Chondrocyte (in vitro differentiated cells): ENCODE measurements at places on chromosomes 13 and 19.

GRCh38 chr19:50358483-50359327 lies 6.7 kb downstream of the NAPSA start:
- DNase-seq: peak; percentile 87

GRCh38 chr13:25059958-25060357 lies 36.0 kb upstream of the PABPC3 start:
- no peak for DNase-seq

GRCh38 chr13:99376132-99376531 lies 68.9 kb upstream of the GPR183 start:
- no peak for DNase-seq

- DNase-seq: no peak
Observed at GRCh38 chr19:46176116-46176860, 28.2 kb downstream of the IGFL2 start.

DNA sequence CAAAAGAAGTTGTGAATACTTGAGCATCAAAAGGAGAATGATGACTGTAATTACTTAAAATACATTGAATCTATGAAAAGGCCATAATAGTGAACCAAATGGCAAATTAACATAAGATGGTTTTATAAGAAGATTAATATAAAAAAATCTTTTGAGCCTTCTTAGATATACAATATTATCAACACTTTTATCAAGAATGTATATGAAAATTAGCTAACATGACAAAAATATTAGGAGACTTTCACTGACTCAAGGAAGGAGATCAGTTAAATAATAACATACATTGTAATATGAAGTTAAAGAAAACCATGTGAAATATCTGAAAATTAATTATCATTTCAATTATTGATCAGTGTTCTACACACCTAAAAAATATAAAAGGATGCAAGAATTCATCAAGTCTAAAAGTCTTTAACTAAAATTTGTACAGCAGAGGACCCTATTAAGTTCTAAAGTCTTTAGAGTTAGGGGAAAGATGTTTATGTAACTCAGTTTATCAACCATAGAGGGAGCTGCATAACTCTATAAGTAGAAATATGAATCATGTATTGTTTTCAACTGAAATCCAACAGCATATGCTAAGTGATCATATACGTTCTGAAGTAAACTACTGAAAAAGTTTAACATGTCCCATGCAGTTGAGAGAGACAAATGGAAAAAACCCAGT lies 756.1 kb upstream of the MIR17HG start:
- no peak for DNase-seq

GRCh38 chr13:83168590-83168989 lies 713.7 kb downstream of the SLITRK1 start:
- no peak for DNase-seq

- DNase-seq: no peak
Observed at GRCh38 chr19:47573071-47574026, at the start of gene ZNF541. Gene ZNF541 (minus strand): TSS chr19:47573148. CDS start chr19:47555856, 17,292 bp downstream.

DNA sequence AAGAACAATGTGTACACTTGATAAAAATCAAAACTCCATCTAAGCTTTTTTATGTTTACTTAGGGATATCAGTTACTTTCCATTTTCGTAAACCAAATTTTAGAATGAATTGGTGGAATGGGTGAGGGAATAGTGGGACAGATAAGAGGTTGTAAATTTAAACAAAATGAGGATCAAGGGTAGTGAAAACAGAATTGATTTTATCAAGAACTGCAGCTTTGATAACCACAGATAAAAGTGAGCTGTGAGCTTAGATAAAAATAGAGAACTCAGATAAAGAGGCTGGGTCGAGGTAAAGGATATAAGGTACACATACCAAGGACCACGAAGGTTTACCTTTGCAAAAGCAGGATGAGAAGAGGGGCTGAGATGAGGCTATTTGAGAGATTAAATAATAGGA lies 813.2 kb upstream of the GPC6 start:
- DNase-seq: no peak

- no peak for DNase-seq
Observed at GRCh38 chr19:7063339-7063738, 4.9 kb upstream of the MBD3L3 start.

GRCh38 chr13:28337166-28338005 lies 157.5 kb downstream of the FLT1 start:
- DNase-seq: no peak

- no peak for DNase-seq
Observed at GRCh38 chr13:26895081-26895807, 134.7 kb upstream of the GPR12 start.

DNA sequence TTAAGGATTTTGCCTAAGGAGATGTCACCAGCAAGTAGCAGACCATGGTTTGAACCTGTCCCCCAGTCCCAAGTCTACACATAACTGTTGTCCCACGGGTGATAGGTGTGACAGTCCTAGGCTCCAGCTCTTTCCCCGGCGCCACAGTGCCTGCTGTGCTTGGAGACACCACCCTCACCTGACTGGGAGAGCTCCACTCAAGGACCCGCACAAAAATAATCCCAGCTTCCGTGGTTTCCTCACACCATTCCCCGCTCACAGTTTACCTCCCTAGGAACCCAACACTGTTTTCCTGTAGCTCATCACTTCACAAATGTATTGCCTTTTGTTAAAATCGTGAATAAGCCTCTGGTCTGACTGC lies 19.8 kb upstream of the RASA3 start:
- DNase-seq: no peak

DNA sequence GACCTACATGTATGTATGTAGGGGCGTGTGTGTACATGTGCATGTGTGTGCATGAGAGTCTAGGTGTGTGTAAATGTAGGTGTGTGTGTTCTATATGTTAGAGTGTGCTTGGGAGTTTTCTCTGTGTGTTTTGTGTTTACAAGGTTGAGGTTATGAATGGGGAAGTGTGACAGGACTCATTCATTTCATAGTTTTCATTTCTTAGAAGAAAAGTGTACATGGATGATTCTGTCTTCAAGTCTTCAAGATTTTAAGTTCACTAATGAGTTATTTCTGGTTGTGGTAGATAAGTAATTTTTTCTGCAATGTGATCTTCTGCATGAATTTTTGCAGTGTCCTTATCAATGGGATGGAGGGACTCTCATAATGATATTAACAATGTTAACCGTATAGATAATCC lies 118.2 kb upstream of the SLC10A2 start:
- DNase-seq: no peak

DNA sequence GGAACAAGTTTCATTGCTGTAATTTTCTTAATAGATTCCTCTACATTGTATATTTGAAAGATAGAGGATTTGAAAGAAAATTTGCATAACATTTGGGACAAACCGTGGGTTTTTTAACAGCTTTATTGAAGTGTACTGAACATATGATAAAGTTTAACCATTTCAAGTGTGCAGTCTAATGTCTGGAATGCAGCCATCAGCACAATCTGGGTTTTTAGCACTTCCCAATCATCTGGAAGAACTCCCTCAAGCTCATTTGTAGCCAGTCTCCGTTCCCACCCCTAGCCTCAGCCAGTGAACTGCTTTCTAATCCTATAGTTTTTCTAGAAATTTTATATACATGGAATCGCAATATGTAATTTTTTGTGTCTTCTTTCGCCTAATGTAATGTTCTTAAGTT lies 12.6 kb downstream of the METTL21C start:
- no peak for DNase-seq

GRCh38 chr19:34487651-34488051 lies 6.1 kb downstream of the WTIP start:
- DNase-seq: peak; percentile 52

- DNase-seq: no peak
Observed at GRCh38 chr13:109235901-109236300, 550.5 kb downstream of the IRS2 start.

GRCh38 chr13:30634838-30635237 lies 17.1 kb downstream of the USPL1 start:
- no peak for DNase-seq

- no peak for DNase-seq
Observed at GRCh38 chr19:8505680-8506401, 3.4 kb upstream of the PRAM1 start.
